SK-N-DZ (cell line): ENCODE measurements at places on chromosomes 12 and 14.

GRCh38 chr12:54701940-54702592, 53.9 kb upstream of the DCD start:
- peak; percentile 43 for DNase-seq

GRCh38 chr14:102493585-102493984, 16.0 kb downstream of the ANKRD9 start:
- DNase-seq, result no peak

DNA sequence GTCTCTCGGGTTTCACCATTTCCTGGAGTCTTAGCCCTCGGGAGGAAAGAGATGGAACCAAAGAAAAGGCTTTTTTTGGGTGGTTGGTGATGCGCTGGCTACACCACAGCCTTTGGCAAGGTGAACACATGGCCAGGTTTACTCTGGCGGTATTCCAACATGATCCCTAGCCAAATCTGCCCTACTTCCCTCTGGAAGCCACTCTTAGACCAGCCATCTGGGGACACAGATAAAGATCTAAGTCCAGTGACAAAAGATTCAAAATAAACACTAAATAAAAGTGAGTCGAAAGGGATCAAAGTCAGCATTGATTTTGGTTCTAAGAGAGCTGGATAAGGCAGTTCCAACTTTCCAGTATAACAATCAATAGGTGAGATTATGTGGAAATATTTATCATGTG, 694.5 kb downstream of the VRK1 start:
- DNase-seq, result no peak

- DNase-seq, result peak; percentile 59
These were observed 33.8 kb downstream of the FBRSL1 start for GRCh38 chr12:132523576-132524331.

- no peak for DNase-seq
These were observed 3.9 kb downstream of the GZMH start for GRCh38 chr14:24605435-24606190.

DNA sequence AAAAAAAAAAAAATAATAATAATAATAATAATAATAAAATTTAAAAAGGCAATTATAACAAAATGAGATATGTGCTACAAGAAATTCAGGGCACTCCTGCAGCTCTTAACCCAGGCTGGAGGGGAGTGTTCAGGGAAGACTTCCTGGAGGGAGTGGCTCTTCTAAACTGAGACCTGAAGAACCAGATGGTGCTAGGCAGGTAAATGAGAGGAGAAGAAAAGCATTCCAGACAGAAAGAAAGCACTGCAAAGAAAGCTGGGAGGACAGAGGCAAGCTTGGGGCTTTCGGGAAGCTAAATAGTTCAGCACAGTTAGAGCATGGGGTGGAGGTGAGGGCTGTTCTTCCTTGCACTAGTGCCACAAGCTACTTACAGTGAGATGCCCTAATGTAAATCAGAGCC, 9.9 kb upstream of the SRSF9 start:
- DNase-seq, result no peak

DNA sequence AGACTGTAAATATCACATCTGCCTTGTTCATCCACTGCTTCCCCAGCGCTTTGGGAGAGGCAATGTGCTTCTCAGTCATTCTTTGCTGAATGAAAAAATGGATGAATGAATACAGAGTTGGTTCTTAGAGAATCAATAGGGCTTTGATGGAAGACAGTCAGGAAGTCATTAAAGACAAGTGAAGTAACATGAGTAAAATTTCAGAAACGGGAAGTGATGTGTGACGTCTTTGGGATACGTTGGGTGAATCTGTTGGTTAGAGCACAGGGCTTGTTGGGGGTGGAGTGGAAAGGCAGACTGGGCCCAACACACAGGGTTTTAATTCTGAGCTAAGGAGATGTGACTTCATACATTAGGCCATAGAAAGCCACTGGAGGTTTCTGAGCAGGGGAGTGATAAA, 39.0 kb upstream of the NRXN3 start:
- DNase-seq, result no peak

DNA sequence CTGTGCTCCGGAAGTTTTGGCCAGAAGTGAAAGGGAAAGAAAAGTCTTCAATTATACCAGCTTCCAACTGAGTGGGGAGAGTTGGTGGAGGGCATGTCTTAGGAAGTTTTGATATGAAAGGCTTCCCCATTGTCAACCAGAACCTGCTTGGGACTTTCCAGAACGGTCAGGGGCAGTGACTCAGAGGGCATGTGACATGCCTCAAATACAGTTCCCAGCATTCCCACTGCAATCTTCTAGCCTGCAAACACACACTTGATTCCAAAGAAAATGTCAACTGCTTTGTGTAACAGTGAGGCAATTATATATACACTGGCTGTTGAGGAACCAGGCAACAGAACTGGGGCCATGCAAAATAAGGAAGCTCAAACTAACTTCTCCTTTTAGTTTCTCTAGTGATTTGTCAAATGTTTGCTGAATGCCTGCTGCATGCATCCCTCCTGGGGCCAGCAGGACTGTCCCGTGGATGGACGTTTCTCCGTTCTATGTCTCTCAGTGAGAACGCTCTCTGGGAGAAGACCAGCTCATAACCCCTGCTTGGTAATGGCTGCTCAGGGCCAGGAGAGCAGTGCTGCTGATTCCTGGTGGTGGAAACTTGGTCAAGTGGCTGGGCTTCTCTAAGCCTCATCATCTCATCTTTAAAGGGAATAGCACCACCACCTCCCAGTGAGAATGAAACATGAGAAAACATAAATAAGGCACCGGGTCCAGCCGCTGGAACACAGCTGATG, 18.3 kb downstream of the SLC25A47 start:
- DNase-seq, result no peak

GRCh38 chr12:85946375-85946774, 72.3 kb downstream of the NTS start:
- no peak for DNase-seq

- no peak for DNase-seq
These were observed 11.9 kb downstream of the BCL11B start for GRCh38 chr14:99260116-99260515.

DNA sequence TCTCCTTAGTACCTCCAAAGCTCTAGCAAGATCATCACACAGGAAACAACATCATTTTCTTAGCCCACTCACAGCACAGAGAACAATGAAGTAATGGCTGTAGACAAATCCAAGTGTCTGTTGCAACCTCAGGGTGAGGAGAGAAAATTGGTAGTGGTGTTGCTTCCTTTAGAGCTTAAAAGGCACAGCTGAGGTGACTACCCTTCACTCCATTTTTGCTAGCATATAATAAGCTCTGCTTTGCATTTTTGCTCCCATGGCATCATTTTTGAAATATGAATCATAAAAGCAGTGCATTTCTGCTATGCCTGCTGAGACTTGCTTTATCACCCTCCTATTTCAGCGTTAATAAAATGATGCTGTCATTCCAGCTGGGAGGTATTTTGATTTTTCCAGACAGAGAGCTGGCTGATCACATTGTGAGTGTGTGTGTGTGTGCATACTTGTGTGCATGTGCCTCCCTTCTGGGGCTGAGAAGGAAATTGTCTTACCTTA, 18.5 kb upstream of the PCNX1 start:
- no peak for DNase-seq

DNA sequence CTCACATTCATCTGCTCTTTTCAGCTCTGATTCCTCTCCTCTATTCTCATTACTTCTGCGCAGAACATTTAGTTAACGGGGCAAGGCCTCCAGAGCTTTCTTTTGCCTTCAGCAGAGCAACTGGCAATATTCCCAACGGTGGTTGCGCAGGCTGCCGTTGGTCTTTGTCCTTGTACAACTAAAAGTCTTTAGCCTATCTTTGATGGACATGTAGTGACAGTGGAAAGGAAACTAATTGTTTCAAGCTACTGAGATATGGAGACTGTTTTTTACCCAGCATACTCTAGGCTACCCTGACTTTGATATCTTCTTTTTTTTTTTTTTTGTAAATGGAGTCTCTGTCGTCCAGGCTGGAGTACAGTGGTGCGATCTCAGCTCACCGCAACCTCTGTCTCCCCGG, 12.6 kb downstream of the R3HDM2 start:
- DNase-seq, result no peak

- peak; percentile 74 for DNase-seq
These were observed 16.6 kb downstream of the FBRSL1 start for GRCh38 chr12:132506328-132507160.

GRCh38 chr12:93785249-93786010, 108.3 kb downstream of the CRADD start:
- DNase-seq, result peak; percentile 17

GRCh38 chr14:72892103-72892878, 1.6 kb downstream of the DPF3 start:
- no peak for DNase-seq
